Hypothalamus (tissue), 51 donors: ENCODE measurements at places on chromosomes 7 and 10.

DNA sequence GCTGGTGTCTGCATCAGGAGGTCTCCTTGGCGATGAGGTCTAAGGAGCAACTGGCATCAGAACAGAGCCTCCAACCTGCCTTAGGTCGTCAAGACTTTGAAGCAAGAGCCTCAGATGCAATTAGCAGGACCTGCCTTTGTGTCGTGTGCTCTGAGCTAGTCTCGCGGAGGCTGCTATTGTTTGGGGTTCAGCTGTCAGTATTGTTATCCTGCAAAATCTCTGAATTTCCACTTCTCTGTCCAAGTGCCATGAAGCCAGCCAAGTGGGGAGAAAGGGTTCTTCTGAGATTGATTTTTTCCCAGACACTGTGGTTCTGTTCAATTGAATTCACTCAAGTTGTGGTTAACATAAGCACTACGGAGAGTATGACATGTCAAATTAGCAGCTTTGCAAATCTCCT lies 78.7 kb downstream of the ADARB2 start:
- DNase-seq: no peak

DNA sequence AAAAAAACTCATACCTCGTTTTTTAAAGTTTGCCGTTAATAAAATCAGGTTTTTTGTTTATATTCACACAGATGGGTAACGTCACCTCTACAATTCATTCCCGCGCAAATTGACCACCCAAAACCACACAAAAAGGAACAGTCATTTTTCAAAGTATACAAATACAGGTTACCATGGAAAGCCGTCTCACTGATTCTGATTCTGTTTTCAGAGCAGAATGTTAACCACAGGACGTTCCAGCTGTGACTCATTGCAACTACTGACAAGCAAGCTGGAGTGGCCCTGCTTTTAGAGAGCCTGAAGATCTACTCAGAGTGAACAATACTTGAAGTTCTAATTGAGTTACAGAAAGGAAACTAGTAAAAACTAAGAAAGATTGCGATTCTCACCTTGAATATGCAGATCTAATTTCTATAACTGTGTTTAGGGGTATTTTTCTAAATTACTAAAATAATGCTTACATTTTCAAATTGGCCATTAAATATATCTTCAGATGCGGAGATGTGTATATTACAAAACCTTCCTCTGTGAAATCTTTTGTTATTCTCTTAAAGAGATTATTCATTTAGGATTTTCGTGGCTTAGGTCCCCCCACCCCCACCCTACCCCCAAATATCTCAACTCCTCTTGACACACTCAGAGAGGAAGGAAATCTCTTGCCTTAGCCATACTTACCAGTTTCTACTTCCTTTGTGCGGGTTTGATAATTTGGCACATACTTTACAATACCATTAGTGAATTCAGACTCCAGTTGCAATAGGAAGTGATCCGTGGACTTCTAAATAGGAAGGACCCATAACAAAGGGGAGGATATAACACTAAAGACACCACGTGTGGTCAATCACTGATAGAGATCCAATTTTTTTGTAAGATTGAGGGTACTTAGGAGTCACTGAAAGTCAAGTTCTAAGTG lies 106.0 kb downstream of the CUBN start:
- no peak for DNase-seq

DNA sequence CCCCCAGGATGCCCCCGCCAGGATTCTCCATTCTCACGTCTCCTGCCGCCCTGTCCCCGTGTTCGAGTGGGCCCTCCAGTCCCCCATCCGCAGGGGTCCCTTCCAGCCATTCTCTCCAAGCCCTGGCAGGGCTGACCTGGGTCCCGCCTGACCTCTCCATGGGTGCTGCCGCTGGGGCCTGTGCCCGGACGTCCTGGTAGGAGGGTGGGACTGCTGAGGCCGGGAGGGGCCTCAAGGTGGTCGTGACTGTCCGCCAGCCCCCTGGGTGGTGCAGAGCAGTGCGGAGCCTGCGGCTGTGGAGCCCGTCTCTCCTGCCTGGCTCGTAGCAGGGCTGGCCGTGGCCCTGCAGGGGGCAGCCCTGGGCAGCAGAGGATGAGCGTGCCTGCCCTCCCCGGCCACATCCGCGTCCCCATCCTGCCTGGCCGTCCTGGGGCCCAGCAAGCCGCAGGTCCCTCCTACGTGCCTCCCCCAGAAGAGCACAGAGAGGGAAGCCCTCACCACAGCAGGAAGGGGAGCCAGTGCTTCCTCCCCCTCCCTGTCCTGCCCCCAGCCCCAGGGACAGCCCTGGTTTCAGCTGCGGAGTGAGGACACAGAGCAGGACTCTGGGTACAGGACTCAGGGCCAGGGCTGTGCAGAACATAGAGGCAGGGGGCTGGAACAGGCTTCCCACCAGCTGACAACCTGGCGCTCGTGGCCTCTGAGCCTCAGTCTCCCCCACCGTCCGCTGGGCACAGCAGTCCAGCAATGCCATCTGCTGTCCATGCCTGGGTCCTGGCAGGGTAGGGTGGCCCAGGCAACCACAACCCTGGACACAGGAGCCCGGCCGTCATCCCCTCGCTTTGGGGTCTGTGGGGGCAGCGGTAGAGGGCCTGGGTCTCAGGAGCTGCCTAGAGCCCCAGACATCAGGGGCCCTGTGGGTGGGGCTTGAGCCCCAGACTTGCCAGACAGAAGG lies 1.5 kb upstream of the GRIFIN start:
- DNase-seq: no peak

- DNase-seq: no peak
Observed at GRCh38 chr7:16649196-16649595, 3.2 kb downstream of the BZW2 start.

DNA sequence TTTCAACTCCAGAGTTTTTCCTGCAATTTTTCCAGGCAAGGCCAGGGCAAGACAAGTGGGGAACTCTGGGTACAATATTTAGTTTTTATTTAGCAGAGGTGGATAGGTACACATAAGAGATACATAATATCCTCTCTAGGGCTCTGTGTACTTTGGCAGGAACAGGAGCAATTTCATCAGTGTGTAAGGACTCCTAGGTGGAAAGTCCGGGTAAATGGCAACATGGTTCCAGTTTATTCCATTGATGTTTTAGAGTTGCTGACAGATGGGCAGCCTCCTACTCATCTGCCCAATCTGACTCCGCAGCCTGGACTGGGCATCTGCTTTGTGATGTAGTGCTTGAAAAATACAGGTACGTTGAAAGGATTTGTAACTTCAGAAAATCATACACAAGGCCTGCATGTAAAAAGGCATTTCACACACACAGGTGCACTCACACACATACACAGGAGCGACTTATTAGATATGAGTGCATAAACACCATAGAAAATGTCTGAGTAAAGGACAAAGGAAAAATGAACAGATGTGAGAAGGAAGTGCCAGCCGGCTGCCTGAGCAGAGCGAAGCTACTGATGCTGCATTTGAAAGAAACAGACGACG lies 5.7 kb downstream of the PON1 start:
- DNase-seq: no peak

DNA sequence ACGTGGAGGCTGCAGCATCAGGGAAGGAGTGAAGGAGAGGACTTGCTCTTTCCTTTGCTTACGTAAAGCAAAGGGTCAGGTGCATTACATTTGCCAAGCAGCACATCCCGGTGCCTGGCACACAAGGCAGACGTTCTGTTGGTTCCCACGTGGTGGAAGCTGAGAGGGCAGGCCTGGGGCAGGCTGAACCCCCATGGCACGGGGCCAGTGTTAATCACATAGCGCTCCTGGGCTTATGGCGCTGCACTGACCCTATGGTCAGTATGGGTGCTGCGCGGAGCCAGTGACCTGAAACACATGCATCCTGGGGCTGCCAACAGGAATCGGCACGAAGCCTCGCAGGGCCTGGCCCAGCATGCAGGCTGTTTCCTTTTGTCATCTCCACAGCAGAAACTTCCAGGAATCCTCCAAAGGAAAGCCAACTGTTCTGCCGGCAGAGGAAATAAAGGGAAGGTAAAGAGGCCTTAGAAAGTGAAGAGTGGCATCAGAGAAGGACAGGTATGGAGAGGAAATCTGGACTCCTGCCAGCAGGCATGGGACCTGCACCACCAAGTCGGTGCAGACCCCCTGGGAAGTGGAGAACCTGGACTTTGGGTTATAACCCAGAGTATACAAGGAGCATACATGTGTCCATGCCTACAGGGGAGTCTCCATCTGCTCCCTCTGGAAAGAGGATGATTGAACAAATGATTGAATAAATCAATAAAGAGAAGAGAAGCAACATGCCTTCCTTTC lies 560.2 kb downstream of the TCERG1L start:
- DNase-seq: no peak

- no peak for DNase-seq
Observed at GRCh38 chr10:109405338-109405737, 518.0 kb downstream of the XPNPEP1 start.

GRCh38 chr7:66150471-66150870 lies 35.8 kb downstream of the CRCP start:
- DNase-seq: no peak

DNA sequence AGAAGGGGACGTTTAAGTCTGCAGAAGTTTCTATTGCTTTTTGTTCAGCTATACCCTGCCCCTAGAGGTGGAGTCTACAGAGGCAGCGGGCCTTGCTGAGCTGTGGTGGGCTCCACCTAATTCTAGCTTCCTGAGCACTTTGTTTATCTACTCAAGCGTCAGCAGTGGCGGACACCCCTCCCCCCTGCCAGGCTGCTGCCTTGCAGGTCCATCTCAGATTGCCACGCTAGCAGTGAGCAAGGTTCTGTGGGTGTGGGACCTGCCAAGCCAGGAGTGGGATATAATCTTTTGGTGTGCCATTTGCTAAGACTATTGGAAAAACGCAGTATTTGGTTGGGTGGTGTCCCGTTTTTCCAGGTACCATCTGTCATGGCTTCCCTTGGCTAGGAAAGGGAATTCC lies 147.3 kb upstream of the PRPS1L1 start:
- no peak for DNase-seq

GRCh38 chr7:17021205-17021604 lies 139.4 kb upstream of the AGR3 start:
- no peak for DNase-seq

GRCh38 chr7:48130658-48131108 lies 40.6 kb upstream of the ABCA13 start:
- no peak for DNase-seq

DNA sequence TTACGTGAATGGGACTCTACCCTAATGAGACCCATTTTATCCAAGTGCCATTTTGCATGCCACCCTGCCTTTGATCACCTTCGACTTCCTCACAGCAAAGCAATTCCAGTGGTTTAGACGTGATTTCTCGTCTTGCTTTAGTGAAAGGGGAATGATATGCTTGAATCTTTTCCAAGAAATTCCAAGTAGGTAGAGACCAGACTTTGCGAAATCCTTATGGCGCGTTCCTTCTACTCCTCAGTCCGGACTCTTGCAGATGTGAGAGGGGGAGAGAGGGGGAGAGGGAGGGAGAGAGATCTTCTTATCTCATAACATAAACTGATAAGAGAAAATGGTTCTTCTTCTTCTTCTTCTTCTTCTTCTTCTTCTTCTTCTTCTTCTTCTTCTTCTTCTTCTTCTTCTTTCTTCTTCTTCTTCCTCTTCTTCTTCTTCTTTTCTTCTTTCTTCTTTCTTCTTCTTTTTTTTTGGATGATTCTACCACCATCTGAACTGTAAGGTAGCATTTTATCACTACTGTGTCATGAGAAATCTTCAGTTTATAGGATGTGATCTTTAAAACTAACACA lies 883 bp downstream of the SPAG6 start:
- DNase-seq: no peak

DNA sequence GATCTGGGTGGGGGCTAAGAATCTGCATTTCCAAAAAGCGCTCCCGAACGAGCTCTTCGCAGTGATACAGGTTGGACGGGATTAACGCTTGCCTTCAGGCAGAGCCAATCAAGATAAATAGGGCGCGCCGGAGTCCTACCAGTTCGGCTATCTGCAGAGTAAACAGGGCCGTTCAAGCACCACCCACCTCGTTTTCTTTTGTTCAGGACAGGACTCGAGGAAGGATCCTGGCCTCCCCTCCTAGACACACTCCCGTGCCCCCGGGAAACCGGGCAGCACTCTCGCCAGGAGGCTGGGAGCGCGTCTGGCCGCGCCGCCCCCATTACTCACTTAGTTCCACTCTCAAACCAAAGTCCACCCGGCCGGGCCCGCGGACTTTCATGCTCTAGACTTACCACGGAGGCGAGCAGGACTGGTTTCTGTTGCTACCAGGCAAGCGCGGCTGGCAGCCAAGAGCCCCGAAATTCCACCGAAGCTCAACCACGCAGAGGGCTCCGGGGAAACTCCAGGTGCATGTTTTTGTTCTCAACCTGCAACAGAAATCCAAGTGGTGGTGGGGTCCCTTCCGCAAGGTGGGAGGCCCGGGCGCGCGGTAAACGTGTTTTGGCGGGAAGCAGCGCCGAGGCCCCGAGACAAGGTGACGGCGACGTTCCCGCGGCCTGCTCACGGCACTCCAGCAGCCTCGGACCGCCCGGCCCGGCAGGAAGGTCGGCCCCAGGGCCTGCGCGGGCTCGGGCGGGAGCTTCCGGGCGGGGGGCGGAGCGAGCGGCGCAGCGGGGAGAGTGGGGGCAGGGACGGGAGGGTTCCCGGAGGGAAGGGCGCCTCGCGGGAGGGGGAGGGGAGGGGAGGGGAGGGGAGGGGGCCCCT lies 12.7 kb downstream of the HNRNPF start:
- peak; percentile 65 for DNase-seq

DNA sequence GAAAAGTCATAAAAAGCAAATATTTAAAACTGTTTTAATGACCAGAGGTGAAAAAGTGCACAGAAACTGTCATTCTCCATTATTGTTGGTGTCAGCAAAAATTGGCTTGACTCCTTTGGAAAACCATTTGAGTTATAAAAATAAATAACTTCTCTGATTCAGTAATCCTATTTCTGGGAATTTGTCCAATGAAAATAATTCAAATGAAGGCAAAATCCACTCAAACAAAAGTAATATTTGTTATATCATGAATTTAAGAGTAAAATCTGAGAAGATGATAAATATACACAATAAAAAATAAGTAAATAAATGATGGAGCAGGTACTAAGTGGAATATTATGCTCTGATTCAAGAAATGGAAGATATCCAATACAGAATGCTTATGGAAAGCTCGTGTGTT lies 326.6 kb upstream of the KLF6 start:
- no peak for DNase-seq

GRCh38 chr7:69682518-69682917 lies 84.2 kb downstream of the AUTS2 start:
- DNase-seq: no peak

- no peak for DNase-seq
Observed at GRCh38 chr10:116038259-116038658, 234.7 kb downstream of the GFRA1 start.
